ENCODE measurements at places on chromosomes 12 and 14.

GRCh38 chr12:19886639-19887064 is 447.4 kb downstream of the AEBP2 start:
- DNase-seq = no peak

DNA sequence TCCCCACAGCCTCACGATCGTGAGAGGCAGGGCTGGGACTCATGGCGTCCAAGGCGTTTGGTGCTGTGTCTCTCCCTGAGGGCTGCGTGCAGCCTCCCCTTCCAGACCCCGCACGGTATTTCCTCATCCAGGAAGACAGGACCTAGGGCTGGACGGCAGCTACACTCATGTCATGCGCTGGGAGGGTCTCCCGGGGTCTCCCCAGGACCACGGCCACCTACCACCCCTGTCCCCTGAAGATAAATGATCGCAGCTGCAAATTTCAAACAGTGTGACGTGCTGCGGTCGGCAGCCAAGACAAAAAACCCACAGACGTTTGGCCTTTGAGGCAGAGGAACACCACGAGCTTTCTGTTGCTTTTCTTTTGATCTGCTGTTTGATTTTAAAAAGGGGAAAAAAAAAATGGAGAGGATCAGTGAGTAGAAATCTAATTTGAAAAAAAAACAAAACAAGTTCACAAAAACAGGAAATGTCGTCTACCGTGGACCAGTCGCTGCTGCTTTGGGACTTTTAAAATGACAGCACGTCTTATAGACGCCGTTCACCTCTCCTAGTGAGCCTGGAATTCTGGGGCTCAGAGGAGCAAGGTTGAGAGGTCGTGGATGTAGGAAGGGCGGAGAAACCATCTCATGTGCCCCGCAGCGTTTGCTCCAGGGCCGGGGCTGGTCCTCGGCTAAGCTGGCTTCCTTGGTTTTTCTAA is 237.6 kb downstream of the SLC41A2 start:
- peak; percentile 58 for DNase-seq

- DNase-seq = no peak
Measured at GRCh38 chr12:10826258-10826657, at the start of gene TAS2R10. Gene TAS2R10, minus strand, starts transcription at chr12:10826358. Its CDS starts 89 bp downstream, at chr12:10826269.

GRCh38 chr14:36408388-36408787 is 88.0 kb upstream of the MBIP start:
- DNase-seq = no peak

GRCh38 chr14:103382376-103382775 is 2.8 kb upstream of the MARK3 start:
- no peak for DNase-seq

DNA sequence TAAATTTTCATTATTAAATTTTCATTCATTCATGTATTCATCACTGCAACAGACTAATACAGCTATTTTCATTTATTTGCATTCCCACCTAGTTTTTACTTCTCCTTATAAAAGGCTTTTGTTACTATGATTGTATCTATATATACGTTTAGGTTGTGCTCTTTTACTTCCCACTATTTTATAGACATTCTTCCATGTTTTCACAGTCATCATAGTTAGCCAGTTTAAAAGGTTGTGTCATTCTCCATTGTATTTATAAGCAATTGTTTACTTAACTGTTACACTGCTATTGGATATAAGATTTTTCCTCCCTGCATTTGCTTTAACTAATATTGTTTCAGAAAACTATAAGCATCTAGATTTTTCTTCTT is 12.0 kb downstream of the ABHD12B start:
- no peak for DNase-seq

DNA sequence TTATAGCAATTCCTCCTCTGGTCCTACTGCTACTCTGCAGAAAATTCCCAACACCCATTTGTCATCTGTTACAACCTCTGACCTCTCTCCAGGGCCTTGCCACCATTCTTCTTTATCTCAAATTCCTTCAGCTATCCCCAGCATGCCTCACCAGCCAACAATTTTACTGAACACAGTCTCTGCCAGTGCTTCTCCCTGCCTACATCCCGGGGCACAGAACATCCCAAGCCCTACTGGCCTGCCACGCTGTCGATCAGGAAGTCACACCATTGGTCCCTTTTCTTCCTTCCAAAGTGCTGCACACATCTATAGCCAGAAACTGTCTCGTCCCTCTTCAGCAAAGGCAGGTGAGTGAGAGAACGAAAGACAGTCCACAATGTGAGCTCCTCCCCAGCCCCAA is 122.1 kb downstream of the TTLL5 start:
- DNase-seq = no peak

- DNase-seq = peak; percentile 79
Measured at GRCh38 chr14:69354383-69355153, 43.5 kb downstream of the ERH start.

DNA sequence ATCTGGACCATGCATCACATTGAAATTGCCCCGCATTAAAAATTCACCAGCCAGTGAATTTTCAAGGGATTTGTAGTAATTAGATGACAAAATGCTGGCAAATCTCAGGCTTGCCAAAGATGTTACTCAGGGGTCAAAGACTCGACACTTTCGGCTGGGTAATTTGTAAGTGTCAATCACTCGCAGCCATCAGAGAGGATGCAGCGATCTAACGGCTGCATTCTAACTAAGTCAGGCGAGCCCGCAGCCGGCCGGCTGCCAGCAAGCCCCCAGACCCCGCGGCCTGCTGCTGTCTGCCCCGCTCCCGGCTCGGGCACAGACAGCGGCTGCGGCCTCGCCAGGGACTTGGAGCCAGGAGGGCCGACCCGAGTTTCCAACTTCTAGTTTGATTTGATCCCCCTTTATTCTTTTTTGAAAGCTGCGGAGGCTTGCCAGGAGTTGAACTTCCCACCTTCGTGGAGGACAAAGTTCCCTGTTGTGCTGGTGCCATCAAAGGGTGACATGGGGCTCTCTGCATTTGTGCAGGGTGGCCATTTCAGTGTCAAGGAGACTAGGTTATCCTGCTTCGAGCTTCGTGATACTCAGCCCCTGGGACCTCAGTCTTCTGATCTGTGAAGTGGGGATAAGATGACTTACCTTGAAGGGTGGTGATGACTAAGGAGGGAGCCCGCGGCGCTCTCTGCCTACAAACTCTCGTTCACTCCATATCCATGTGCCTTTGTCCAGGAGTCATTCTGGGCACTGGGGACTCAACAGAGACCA is 169.9 kb downstream of the RBM19 start:
- DNase-seq = no peak

GRCh38 chr12:15435597-15435996 is 113.3 kb downstream of the PTPRO start:
- no peak for DNase-seq

GRCh38 chr14:23604675-23605170 is 26.1 kb upstream of the JPH4 start:
- DNase-seq = no peak

- DNase-seq = no peak
Measured at GRCh38 chr14:49464885-49465284, 121.3 kb downstream of the RPS29 start.

- no peak for DNase-seq
Measured at GRCh38 chr12:117412465-117413188, 51.2 kb upstream of the NOS1 start.

DNA sequence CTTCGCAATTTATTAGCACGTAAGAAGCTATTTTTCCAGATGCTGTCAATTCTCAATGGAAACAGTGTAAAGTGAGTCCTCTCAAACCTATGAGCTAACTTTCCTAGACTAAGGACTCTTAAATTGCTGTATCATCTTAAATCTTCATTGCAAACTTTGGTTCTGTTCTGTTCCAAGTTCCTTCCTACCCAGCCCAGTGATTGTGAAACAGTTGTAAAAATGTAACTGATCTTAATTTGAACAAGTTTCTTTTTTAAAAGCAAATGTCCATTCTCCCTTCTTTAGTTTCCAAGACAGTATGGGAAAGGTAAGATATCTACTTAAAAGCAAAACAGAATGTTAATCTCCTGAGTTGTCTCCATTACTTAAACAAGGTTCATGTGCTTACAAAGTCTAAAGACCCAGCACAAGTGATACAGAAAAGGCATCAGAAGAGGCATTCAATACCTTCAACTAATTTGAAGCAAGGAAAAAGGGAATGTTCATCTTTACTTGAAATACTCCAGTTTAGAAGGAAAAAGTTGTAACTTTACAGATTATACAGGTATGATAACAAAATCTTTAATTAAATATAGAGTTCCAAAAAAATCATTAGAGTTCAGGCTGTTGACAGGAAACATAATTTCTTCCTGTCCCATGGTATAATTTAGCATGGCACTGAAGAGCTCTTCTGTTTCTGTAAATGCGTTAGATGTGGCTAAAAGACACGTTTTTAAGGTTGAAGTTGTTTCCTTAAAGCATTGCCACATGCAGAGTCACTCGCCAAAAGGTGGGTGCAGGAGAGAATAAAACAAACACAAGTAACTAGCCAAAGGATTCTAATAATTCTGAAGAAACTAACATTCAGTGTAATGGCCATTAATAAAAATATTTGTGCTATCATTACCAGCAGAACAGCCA is 101.5 kb upstream of the USP15 start:
- DNase-seq = no peak

- DNase-seq = no peak
Measured at GRCh38 chr14:68042586-68043210, 223.1 kb downstream of the RAD51B start.

GRCh38 chr12:77788231-77789168 is 42.2 kb upstream of the NAV3 start:
- DNase-seq = no peak

- DNase-seq = no peak
Measured at GRCh38 chr12:59453475-59453874, 142.4 kb upstream of the SLC16A7 start.

DNA sequence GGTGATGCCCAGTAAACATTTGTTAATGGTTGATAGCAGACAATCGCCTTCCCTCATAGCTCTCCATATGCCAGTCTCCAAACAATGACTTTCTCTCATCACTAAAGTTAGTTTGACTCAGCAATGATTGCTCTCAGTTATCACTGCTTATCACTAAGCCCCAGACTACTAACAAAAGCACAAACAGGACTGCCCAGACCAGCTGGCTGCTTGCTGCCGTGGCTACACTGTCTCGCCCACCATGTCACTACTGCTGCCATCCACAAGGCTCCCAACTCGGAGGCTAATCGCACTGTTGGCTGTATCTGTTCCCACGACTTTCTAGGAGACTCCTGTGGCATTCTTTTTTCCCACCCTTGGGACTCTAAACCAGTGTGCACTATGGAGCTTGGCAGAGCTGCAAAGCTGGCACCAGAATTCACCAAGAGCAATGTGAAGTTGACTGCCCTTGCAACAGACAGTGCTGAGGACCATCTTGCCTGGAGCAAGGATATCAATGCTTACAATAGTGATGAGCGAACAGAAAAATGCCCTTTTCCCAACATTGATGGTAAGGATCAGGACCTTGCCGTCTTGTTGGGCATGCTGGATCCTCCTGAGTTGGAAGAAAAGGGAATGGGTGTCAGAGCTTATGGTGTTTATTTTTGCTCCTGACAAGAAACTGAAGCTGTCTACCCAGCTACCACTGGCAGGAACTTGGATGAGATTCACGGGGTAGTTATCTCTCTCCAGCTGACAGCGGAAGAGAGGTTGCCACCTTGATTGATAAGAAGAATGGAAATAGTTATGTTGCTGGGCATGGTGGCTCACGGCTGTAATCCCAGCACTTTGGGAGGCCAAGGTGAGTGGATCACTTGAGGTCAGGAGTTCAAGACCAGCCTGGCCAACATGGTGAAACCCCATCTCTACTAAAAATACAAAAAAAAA is 27.1 kb upstream of the NR2C1 start:
- no peak for DNase-seq

DNA sequence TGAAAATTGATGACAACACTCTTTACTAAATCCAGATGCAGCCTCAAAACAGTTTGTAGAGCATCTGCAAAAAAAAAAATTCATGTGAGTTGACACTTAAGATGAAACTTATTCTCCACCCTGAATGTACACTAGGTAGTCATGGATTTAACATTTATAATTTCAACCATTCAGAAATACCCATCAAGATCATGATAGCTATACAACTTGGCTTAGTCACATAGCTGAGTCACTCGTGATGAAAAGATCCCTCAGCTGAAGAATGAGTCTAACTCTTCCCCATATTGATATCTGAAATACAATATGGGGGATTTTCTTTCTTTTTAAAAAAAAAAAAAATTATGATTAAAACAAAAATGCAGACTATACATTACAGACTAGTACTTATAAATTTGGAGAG is 104.8 kb upstream of the PLEKHG7 start:
- DNase-seq = no peak

DNA sequence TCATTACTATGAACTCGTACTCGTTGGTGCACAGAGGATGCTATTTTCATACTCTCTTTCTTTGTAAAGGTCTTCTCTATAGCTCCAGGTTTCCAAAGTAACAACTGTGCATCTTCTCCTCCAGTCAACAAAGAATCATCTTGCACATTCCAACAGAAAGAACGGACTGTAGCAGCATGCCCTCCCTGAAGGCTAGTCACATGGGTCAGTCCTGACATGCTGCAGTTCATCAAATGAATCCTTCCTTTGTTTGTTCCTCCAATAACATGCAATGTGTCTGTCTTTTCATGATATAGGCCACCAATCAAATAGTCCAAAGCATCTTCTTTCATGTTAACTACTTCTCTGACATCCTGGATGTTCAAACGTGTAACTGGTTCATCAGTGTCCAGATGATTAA is 42.9 kb downstream of the WDR89 start:
- no peak for DNase-seq

DNA sequence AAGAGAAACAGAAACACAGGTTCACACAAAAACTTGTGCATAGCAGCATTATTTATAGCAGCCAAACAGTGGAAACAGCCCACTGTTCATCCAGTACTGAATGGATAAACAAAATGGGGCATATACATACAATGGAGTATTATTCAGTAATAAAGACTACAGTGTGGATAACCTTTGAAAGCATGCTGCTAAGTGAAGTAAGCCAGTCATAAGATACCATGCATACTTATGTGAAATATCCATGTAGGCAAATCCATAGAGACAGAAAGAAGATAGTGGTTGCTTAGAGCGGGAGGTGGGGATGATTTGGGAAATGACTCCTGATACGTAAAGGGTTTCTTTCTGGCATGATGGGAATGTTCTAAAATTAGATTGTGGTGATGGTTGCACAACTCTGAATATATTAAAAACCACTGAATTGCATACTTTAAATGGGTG is 99.4 kb downstream of the CRADD start:
- DNase-seq = no peak

DNA sequence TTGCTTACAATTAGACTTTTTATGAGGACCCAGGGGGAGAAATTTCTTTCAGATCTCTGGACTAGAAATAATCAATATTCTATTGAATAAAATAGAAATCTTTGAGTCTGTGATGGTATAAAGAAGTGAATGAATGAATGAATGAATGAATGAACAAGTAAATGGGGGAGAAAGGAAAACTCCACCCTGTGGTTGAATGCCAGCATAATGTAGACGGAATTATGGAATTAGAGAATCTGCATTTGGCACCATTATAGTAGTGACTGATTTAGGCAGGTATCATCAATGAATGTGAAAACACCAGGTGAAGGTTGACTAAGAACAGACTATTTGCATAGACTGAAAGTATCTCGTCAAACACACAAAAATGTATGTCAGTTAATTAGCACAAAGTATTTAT is 135.0 kb downstream of the FBXL14 start:
- no peak for DNase-seq

GRCh38 chr14:66403183-66403582 is 83.0 kb upstream of the CCDC196 start:
- no peak for DNase-seq

GRCh38 chr14:54138354-54139038 is 181.9 kb upstream of the BMP4 start:
- DNase-seq = no peak

- DNase-seq = no peak
Measured at GRCh38 chr12:88914967-88915366, 334.7 kb upstream of the KITLG start.

GRCh38 chr14:72559669-72560255 is 334.1 kb downstream of the DPF3 start:
- DNase-seq = no peak

- DNase-seq = no peak
Measured at GRCh38 chr12:125382926-125383325, 317.7 kb downstream of the AACS start.
